ENCODE measurements at places on chromosomes 12 and 14.

- no peak for DNase-seq
These were observed 9.1 kb upstream of the CDC42BPB start for GRCh38 chr14:103066399-103066798.

- DNase-seq: no peak
These were observed 773.4 kb downstream of the DIO2 start for GRCh38 chr14:79437951-79438350.

- peak; percentile 13 for DNase-seq
These were observed at the start of gene KIF5A for GRCh38 chr12:57549909-57550640. Gene KIF5A, plus strand, starts transcription at chr12:57550044. Its CDS starts 228 bp downstream, at chr12:57550272.

DNA sequence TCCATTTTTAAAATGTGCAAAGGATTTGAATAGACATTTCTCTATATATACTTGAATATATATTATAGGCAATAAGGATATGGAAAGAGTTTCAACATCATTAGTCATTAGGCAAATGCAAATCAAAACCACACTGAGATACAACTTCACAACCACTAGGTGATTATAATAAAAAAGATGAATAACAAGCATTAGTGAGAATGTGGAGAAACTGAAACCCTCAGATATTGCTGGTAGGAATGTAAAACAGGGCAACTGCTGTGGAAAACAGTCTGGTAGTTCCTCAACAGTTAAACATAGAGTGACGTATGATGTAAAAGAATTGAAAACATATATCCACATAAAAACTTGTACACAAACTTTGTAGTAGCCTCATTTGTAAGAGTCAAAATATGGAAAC is 11.7 kb upstream of the BATF start:
- DNase-seq: no peak

DNA sequence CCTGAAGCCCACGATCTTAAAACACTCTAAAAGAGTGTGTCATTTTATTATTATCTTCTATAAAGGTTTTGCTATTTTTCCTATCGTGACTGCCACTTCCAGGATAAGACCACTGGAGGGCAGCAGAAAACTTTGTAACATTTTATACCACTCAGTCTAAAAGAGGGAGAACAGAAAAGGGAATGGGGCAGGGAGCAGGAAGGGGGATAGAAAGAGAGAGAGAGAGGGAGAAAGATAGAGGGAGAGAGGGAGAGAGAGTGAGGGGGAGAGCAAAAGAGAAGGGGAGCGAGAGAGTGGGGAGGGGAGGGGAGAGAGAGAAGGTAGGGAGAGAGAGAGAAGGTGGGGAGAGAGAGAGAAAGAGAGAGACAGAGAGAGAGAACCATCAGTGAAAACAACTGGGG is 2.0 kb upstream of the ART4 start:
- no peak for DNase-seq

- DNase-seq: no peak
These were observed 85.0 kb upstream of the ARID2 start for GRCh38 chr12:45644541-45644940.

GRCh38 chr12:645563-646071 is 17.6 kb downstream of the NINJ2 start:
- no peak for DNase-seq

DNA sequence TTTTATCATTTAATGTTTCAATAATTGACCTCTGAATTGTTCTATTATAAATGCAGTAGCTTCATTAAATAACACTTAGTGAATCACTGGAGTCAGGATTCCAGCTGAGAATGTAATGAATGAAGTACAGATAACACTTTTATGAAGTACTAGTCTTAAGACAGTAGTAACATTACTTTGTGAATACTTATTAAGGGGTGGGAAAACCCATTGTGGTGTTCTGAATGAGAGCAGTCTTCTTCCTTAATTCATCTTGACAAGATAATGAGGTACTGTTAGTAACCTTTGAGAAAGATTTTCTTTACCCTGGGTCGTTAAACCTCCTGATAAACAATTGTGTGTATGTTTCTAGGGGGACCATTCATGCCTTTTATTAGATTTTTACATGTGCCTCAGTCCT is 12.7 kb downstream of the NUP107 start:
- no peak for DNase-seq

- no peak for DNase-seq
These were observed 459.0 kb upstream of the ATP2B1 start for GRCh38 chr12:90167518-90168208.

- no peak for DNase-seq
These were observed 186.2 kb downstream of the NEDD1 start for GRCh38 chr12:97093187-97093683.

GRCh38 chr12:70885956-70886355 is 34.6 kb downstream of the PTPRR start:
- DNase-seq: no peak

DNA sequence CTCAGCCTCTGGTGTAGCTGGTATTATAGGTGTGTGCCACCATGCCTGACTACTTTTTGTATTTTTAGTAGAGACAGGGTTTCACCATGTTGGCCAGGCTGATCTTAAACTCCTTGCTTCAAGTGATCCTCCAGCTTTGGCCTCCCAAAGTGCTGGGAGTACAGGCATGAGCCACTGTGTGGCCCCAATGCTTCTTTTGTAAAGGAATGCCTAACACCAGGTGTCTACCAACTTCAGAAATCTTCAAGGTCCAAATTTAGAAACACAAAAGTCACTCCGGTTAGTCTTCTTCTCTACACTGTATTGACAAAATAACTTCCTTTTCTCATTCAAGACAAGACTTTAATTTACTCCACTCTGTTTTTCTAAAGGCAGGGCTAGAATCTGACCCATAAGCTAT is 188.7 kb downstream of the PRKD1 start:
- DNase-seq: no peak

DNA sequence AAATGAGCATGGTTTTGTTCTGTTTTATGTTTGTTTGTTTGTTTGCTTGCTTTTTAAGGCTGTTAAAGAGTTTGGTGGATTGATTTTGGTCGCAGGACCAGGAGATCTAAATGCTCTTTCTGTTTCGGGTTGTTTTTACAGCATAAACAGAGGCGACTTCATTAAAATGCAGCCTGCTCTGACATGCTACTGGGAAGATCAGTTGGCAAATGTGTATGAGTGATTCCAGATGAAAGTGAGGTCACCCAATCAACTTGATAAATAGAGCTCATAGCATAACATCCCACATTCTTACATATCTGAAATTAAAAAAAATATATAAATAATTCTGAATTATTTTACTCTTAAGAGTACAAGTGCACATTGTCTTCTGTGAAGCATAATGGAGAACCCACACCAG is 947.7 kb downstream of the GALC start:
- no peak for DNase-seq

- peak; percentile 61 for DNase-seq
These were observed at the start of gene EVL for GRCh38 chr14:100065111-100065871. Gene EVL, plus strand, starts transcription at chr14:100065422. Its CDS starts 79 bp downstream, at chr14:100065501.

DNA sequence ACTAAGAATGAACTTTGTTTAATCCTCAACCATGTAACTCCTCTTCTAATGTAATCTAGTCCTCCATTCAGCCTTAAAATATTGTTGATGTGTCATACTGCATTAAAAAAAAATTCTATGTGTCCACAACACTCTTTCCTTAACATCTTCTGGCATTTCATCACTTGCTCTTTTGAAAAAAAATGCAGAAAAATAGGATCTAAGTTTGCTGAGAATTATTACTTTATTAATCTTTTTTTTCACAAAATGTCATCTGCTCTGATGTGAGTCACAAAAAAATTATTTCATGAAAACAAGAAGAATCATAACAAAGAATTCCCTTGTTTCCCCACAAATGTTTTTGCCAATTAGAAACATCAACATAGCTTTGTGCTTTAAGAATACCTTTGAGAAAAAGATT is 410.1 kb upstream of the MGAT4C start:
- no peak for DNase-seq

GRCh38 chr12:102513272-102513671 is 32.9 kb upstream of the IGF1 start:
- no peak for DNase-seq

GRCh38 chr12:92912052-92912451 is 17.0 kb downstream of the EEA1 start:
- DNase-seq: no peak

- peak; percentile 26 for DNase-seq
These were observed 60.7 kb downstream of the PLEKHG3 start for GRCh38 chr14:64764641-64765520.

DNA sequence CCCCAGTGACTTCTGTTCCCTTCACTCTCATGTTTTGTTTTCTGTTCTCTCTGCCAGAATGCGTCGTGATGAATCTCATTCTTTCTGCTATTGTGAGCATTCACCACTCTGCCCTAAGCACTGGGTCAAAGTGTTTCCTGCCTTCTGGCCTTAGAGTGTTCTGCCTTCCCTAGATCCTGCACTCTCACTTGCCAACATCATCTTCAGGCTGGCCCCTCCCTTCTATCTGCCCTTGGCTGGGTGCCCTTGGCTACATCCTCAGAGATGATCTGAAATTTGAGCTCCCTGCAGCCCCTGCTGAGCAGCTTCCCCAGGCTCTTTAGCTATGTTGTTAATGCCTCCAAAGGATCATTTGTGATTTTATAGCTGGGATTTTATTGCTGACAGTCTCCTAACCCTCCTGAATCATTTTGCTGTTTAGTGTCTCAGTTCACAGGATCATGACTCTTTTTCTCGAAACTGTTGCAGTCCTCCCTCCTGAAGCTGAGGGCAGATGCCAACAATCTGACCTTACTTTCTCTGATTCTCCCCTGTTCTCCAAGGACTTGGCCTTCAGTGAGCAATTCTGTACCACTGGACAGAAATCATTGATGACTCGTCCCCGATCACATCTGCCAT is 4.5 kb downstream of the DHRS2 start:
- DNase-seq: no peak

DNA sequence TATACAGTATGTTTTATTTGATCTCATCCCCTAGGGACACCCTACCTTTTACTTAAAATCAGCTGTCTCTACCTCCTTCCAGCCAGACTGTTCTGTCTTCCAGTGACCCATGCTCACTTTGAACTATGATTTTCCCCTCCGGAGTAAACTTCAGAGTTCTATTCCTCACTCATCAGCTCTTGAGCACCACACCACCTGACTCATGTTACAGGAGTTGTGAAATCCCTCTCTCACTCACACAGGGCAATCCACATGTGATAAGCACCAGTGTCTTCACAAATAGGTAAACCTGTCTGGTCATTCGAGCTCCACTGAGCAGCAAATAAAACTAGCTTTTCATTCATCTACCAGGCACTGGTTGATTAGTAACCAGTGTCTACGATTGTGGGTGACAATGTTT is 177.3 kb upstream of the BMP4 start:
- no peak for DNase-seq

- DNase-seq: no peak
These were observed 84.4 kb downstream of the ARF6 start for GRCh38 chr14:49977126-49977841.

DNA sequence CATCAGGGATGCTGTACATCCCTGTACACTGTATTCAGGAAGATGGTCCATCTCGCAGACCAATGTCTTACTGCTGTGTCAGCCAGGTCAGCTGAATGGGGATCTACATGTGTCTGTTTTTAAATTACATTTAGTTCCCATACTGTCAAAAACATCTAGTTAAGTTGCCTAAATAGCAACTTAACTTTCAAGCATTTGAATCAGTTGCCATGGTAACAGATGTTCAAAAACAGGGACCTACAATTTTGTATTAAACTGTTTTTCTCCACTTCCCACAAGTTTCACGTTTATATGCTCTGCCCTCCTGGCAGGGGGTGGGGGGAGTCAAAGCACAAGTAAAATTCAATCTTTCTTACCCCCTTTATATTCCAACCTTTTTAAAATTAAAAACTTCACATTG is 38.3 kb downstream of the C12orf42 start:
- no peak for DNase-seq
